ENCODE measurements at places on chromosomes 13 and 19.

- DNase-seq: no peak
Measured at GRCh38 chr19:51345076-51345620, 3.2 kb upstream of the VSIG10L start.

DNA sequence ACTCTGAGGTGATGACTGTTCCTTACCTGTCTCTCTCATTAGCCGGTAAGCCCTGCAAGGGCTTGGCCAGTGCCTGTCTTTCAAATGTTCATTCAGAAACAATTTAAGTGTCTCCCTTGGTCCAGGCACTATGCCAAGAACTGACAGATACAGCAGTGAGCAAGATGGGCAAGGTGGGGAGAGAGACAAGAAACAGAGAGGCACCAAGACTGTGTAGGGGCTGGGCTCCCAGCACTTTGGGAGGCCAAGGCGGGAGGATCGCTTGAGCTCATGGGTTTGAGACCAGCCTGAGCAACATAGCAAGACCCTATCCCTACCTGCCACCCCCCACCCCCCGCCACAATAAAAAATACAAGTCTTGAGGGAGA lies 1.3 kb upstream of the CCNE1 start:
- no peak for DNase-seq

DNA sequence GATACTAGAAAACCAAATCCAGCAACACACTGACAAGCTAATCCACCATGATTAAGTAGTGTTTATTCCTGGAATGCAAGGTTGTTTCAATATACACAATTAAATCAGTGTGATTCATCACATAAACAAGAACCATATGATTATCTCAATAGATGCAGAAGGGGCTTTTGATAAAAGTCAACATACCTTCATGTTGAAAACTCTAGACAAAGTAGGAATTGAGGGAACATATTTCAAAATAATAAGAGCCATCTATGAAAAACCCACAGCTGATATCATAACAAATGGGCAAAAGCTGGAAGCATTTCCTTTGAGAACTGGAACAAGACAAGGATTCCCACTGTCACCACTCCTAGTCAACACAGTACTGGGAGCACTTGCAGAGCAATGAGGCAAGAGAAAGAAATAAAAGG lies 213.6 kb upstream of the CSNK1A1L start:
- DNase-seq: no peak

- no peak for DNase-seq
Measured at GRCh38 chr19:15636026-15636425, 4.7 kb upstream of the CYP4F3 start.

DNA sequence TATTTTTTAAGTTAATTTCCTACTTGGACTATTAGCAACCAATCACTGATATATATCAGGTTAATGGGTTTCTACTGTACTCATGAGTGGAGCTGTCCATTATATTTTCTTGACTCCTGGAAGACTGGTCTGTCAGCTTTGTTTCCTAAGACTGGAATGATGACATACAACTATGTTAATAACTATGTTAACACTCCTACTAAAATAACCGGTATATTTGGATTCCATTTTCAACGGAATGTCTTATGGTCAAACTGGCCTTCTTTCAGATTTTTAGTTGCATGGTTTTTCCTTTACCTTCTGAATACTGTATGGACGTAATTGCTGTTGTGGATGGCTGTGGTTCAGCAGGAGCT lies 45.8 kb upstream of the GPI start:
- no peak for DNase-seq

- DNase-seq: no peak
Measured at GRCh38 chr19:4310247-4311121, 6.1 kb downstream of the FSD1 start.

DNA sequence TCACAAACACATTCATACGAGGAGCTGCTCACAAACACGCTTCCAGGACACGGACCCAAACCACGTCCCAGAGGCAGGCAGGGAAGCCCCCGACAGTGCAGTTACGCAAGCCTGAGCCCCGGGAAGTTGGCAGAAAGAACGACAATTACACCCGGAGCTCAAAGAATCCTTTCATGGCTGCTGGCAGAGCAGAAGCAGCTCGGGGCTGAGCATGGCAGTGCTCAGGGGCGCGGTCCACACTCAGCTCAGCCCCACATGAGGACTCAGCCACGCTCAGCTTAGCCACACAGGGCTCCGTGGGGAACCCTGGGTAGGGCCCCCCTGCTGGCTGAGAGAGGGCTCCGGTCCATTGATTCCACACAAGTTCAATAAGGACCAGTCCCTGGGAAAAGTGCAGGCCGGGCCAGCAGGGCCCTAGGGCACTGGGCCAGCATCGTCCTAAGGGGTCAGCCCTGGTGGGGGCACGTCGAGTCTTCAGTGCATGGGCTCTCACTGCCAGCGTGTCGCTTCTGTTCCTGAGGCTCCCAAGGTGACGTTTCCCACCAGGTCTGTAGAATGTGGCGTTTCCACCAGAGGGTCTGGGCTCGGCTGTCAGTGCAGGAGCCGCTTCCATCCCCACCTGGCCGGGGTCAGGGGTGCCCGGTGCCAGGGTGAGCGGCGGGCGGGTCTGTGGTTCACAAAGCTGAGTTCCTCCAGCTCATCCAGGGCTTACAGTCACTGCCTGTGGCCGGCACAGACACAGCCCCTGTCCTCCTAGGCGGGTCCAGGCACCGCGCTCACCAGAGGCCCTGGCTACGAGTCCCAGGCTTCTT lies 23.1 kb downstream of the GAS6 start:
- no peak for DNase-seq

- DNase-seq: no peak
Measured at GRCh38 chr19:52665027-52665426, 26.9 kb upstream of the ZNF83 start.

- no peak for DNase-seq
Measured at GRCh38 chr13:94343243-94343585, 136.3 kb downstream of the DCT start.

GRCh38 chr19:55484593-55485438 lies at the start of gene NAT14:
TSS of gene NAT14 (plus strand) at chr19:55485188. CDS start at chr19:55485709, 521 bp downstream.
- peak; percentile 50 for DNase-seq

DNA sequence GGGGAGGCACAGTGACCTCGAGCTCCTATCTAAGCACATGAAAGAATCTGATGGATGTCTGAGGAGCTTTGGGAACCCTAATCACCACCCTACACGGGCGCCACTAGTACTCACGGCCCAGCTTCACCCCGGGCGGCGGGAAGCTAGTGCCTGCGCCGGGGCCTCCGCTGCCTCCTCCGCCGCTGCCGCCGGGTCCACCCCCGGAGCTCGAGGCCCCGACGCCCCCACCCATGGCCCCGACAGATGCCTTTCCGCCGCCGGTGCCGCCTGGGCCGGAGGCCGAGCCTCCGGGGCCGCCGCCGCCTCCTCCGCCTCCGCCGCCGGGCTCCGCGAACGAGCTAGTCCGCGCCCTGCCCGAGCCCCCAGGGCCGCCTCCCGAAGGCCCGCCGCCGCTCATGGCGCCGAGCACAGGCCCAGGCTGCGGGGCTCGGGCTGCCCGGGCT lies 312 bp downstream of the GSK3A start:
- no peak for DNase-seq

DNA sequence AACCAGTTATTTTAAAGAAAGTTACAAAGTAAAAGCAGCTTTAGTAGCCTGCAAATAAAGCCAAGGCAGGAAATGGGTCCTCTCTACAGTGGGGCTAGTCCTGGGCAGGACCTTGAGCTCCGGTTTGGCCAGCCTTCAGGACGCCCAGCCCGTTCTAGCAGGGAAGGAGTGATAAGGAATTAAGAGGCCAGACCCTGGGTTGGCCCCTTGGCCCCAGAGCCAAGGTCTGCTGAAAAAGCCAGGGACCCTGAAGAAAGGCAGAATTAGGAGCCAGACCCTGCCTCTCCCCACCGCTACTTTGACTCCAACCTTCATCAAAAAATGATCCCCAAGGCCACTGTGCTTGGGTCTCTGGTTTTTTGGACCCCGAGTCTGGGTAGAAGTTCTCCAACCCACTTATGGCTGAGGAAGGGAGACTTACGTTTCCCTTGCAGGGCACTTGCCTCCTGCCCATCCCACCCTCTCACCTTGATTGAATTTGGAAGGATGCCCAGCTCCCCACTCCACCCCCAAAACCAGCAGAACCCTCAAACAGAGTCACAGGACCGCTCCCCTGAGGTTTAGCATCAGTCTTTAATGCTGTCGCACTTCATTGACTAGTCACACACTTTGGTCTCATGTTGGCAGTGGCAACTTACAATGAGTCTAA lies 3.9 kb downstream of the DNAJB1 start:
- no peak for DNase-seq

DNA sequence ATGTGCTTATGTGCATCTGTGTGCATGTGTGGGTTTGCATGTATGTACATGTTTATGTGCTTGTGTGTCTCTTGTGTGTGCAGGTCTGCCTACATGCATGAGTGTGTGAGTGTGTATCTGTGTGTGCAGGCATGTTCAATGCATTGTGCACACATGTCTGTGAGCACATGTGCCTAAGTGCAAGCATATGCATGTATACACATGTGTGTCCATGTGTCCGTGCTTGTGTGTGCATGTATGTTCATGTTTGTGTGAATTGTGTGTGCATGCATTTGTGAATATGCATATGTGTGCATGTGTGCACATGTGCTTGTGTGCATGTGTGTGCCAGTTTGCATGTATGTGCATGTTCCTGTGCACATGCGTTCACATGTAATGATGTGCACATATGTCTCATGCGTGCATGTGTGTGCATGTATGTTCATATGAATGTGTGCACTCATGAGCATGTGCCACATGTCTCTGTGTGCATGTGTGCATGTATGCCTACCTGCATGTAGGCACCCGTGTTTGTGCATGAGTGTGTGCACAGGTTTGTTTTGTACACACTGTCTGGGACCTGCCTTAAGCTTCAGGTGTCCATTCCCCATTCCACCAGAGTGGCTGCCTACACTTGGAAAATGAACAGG lies 32.1 kb upstream of the PTPRS start:
- no peak for DNase-seq

- DNase-seq: no peak
Measured at GRCh38 chr13:24624801-24625231, 55.4 kb upstream of the ATP12A start.
